NCI-H748 treated with DMSO at 0.1 percent for 48 hours (cell line): ENCODE measurements at places on chromosomes 3 and 15.

DNA sequence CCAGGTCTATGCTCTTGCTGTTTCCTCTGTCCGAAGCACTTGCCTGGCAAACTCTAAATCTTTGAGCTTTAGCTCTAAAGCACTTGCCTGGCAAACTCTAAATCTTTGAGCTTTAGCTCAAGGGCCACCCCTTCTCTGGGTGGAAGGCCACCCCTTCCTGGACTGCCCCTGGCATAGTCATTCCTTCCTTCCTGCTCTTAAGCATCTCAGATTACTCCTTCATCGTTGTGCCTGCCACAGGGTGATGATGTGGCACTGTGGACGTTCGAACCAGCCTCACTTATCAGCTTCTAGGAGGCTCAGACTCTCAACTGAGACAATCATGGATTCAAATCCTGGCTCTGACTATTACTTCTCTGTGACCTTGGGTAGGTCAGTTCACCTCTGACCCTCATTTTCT is 10.5 kb upstream of the CRABP1 start:
- no peak for DNase-seq

DNA sequence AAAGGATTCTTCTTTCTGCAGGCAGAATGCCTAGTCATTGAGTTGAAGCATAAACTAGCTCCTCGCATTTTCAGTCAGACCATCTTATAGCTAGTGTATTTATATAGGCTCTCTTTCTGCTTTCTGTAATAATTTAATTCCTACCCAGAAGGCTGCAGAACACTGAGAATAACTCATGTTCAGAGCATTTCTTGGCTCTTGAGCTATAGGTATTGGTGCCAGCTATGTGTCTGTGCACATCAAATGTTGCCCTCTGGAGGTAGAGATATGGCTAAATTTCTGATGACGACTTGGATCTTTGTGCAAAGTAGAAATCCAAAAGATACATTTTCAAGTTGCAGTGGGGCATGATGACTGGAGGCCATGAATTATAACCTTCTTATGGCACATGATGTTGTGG is 336.2 kb upstream of the TPM1 start:
- DNase-seq = no peak

DNA sequence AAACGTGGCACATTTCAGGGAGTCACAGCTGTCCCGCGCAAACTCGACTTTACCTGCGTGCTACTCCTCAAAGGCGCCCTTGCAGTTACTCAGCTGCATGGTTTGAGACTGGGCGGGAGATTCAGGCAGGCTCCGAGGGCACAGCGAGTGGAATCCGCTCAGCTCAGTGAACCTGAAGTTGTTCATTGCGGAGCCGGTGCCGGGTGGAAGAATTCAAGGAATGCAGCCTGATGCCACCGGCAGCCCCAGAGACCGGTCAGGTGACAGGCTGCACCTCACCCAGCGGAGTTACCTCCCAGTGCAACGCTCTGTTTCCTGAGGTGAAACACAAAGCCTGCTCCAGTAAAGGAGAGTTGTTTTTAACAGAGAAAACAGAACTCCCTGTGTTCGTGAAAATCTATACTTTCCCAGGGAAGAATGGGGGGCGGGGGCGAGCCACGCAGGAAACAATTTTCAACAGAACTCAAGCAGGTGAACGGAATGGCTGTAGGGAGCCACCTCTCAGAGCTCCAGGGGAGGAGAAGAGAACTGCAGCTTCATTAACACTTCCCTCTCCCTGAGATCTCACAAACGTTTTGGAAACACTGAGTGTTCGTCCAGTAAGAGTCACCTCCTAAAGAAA is 3.8 kb downstream of the VEPH1 start:
- DNase-seq = no peak

- no peak for DNase-seq
Measured at GRCh38 chr3:44576613-44577012, 8.2 kb upstream of the ZNF660 start.

DNA sequence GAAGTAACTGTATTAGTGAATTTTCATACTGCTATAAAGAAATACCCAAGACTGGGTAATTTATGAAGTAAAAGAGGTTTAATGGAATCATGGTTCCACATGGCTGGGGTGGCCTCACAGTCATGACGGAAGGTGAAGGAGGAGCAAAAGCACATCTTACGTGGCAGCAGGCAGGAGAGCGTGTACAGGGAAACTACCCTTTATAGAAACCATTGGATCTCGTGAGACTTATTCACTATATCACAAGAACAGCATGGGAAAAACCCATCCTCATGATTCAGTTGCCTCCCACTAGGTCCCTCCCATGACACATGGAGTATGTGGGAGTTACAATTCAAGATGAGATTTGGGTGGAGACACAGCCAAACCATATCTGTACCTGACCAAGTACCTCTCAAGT is 812.3 kb upstream of the ALCAM start:
- DNase-seq = no peak
